Hepatocyte (in vitro differentiated cells): ENCODE measurements at places on chromosomes 6 and 20.
A peak's percentile ranks its signal among the peaks of the same experiment; 100 is the strongest.

- DNase-seq = peak; percentile 55
Measured at GRCh38 chr6:7106215-7106751, 1.5 kb upstream of the RREB1 start.

DNA sequence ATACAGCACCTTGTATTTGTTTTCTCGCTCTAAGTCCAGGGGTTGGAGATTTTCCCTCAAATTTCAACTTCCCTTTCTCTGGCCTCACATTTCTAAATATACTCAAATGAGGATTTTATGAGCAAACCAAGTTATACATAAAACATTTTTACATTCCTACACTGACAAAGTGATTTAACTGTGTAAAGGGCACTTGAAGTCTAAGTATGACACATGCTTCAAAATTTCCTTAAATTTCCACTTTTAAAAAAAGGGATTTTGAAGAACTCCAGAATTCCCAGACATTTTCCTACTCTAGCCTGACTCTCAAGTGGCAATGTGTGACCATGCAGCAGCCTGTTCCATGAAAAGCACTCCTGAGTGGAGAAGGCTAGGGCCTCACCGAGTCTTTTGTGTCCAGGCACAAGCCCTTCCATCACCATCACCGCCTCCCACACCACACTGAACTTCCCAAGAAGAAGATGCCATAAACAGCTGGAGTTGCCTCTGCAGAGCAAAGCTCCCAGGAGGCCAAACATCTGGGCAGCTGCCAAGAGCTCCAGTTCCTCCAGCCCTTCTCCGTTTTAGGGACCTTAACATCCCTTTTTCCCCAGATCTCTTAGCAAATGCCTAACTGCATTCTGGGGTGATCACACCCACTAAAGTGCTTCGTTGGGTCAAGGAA is 68.9 kb downstream of the NCR2 start:
- DNase-seq = peak; percentile 23

DNA sequence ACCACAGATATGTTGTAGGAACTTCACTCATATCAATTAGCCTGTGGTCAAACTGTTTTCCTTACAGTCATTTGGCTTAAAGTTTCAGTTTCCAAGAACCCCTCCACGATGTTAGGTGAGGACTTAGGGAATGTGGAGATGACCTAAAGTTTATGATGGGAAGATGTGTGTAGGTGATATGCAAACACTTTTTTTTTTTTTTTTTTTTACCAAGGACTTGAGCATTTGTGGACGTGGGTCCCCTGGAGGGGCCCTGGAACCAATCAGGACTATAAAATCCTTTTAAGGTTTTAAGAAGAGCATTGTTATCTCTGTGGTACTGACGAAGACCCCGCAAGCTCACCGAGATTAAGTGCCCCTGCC is 478 bp upstream of the MTHFD1L start:
- DNase-seq = no peak

DNA sequence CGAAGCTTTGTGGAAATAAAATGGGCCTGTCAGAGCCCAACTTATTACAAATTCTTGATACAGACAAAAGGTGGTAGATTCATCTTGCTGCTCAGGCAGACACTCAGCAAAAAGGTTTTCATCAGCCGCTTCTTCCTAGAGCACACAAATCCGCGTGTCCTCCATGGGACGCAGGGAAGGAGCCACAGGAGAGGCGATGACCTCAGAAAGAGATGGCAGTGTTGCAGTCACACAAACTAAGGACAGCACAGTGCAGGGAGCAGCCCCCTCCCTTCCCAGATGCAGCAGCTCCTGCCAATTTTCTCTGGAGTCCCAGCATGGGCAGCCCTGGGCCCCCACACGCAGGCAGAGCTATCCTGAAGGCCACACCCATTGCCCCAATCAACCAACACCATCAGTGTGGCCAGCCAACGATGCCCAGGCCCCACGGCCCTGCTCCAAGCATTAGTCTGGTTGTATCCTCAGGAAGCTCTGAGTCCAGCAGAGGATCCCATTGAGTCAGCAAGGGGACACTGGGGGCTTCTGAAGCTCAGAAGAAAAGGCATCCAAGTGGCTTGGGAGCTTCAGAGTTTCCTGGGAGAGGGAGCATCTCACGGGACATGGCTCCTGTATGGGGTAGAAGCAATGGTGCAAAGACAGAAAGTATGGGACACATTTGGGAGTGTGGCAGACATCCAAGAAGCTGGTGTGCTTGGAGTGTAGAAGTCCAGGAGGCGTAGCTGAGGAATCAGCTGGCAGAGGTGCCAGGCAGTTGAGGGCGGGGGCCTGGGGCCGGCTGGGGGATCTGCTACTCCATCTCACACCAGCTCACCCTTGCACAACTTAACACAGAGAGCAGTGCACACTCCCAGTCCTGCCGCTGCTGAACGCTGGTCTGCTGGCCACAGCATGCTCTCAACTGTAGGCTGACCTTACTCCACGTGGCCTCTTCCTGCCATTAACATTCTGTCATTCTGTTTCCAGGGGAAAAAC is 142.1 kb upstream of the CST7 start:
- no peak for DNase-seq

GRCh38 chr20:44218446-44218845 is 7.9 kb upstream of the OSER1 start:
- no peak for DNase-seq

DNA sequence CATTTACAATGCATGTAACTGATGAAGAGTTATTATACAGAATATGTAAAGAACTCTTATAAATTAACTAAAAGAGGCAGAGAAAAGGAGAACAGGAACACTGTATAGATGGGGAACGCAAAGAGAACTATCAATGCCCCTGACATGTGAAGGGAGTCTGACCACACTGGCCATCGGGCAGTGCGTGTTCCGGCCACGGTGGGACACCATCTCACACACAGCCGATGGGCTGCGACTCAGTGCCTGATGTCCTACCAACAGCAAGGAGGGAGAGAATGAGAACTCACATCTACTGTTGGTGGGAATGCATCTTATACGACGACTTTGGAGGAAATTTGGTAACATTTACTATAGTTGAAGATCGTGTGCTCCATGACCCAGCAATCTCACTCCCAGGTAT is 15.5 kb upstream of the RAMACL start:
- DNase-seq = no peak

DNA sequence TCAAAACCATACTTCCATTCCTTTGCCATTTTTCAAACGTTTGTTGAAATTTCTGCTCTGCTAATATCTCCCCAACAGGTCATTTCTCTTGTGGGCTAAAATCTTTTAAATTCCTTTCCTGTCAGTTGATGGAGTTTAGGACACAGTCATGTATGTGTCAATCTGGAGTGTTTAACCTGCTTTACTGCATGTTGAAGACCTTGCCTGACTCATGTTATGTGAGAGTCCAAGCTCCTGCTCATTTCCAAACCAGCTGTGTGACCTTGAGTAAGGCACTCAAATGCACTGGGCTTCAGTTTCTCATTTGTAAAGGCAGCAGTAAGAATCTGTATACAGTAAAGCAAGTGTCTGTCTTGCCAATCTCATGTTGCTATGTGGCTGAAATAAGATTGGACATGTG is 171.9 kb upstream of the SPACA1 start:
- no peak for DNase-seq

- no peak for DNase-seq
Measured at GRCh38 chr6:144566868-144567615, 281.9 kb downstream of the UTRN start.

DNA sequence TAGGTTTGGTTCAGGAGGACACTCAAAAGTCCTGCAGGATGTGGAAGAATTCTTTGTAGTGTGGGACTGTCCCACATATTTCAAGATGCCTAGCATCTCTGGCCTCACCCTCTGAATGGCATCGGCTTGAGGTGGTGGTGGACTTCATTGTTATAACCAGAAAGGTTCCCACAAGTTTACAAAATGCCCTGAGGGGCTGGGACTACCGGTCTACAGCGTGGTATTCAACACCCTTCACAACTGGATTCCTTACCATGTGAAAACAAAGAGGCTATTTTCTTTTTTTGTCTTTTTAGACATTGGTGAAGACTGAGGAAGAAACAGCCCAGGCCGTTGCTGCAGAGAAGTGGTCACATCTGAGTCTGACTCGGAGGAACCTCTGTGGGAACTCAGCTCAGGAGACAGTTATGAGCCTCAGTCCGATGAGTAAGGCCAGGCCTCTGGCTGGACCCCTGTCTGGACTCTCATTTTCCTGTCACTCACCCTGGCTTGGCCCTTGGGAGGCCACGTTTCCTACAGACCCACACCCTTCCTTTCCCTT is 15.2 kb downstream of the PGBD1 start:
- DNase-seq = no peak

GRCh38 chr6:93238632-93239031 is 180.7 kb downstream of the EPHA7 start:
- DNase-seq = no peak

DNA sequence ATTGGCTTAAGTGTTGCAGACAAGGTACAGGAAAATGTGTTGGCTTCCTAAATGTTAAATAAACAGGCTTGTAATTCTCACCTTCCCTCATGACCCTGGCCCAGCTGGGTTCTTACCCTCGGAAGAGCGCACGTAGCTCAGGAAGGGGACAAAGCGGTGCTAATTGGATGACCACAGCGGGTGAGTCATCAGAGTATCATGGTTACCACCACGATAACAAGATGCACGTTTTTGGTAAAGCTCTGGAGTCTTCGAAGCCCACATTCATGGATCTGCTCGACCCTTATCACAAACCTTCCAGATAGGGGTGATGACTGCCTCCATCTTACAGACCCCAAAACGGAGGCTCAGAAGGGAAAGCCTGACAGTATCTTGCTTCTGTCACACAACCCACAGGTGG is 32.8 kb downstream of the APCDD1L start:
- no peak for DNase-seq

- no peak for DNase-seq
Measured at GRCh38 chr6:117275711-117276110, 10.4 kb downstream of the VGLL2 start.

DNA sequence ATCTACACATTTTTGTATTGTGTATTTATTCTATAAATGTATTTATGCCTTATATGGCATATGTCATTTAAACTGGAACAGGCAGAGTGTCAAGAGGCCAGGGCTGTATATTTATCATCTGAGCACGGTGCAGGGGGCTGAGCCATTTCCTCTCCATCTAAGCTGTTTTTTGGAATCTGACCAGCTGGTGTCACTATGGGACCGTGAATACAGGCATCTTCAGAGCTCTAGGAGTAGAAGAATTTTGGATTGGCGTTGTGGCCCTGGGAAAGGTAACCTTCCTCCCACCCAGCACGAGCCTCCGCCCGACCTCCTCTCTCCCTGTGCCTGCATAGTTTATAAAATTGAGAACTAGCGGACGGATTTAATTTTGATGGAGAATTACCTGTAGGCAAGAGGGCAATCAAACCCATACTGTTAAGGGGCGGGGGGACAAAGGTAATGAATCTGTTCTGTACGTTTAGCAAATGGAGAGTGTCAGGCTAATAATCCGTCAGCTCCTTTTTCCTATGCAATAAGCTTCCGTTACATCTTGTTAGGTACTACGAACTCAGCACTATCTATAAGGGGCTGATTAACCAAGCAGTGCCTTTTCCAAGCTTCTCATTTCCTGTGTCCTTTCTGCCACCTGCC is 29.0 kb upstream of the EEF1E1 start:
- peak; percentile 78 for DNase-seq

DNA sequence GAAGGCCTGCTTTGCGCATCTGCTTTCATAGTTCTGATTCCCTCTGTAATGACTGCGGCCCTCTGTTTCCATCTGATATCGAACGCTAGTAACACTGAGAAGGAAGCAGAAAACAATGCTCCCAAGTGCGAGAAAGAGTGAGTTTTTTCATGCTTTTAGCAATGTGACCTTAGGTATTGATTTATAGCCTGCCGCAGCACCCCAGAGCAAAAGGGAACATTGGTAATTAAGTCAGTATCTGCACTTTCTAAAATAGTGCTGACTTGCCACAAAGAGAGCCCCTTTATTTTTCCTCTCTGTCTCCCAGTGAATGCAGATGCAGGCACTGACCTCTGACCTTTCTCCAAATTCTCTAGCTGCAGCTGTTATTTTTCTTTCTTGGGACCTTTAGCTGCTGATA is 129.8 kb downstream of the HDGFL1 start:
- DNase-seq = no peak

GRCh38 chr6:24902782-24903181 is 33.0 kb downstream of the RIPOR2 start:
- no peak for DNase-seq

- DNase-seq = no peak
Measured at GRCh38 chr6:44302856-44303255, 10.3 kb downstream of the AARS2 start.

DNA sequence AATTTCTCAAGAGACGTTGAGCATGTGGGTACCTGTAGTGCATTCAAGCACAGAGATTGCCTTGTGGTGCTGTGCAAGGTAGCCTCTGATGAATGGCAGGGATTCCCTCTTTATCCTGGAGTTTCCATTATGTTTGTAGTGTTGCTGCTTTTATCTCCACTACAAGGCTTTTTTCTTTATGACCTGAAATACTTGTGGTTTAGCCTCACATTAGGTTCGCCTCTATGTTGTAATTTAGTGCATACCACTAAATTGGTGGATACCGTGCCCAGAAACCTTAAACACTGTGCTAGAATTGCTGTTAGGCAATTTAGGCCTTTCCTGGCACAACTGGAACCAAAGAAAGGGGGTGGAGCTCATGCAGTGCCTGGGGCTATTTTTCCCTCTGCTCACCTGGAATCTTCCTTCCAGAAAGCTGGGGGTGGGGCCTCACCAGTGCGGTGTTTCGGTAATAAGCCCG is 76.8 kb downstream of the NCOA7 start:
- peak; percentile 25 for DNase-seq

DNA sequence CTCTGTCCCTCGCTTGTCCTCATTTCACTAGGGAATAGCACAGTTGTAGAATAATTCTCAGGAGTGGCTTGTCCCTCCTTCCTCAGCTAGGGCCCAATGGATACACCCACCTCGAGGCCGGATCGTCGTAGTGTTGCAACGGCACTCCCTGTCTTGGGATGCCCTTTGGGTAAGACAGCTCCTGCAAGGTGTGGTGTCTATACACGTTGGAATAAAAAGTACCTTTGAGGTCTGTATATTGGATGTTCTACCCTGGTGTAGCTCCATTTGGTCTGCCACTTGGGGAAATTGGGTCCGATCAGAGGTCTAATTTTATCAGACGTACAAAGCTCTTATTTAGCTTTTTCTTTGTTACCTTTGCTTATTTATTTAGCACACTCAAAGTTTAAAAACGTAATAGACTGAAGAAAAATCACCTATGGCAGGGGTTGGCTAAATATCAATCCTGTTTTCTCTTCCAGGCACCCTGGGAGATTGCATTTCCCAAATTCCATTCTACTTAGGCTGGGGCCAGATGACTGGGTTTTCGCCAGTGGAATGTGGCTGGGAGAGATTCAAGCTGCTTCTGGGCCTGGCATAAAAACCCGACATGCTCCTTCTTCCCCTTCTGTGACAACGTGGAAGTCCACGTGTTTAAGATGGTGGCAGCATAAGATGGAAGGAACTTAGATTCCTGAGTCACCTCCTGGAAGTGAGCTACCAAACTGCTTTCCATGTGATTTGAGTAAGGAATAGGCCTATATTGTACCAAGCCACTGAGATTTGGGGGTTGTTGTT is 82.3 kb upstream of the CD83 start:
- DNase-seq = peak; percentile 17

GRCh38 chr20:56653211-56653610 is 24.1 kb downstream of the TFAP2C start:
- DNase-seq = no peak

GRCh38 chr6:8195714-8196102 is 93.4 kb upstream of the EEF1E1 start:
- DNase-seq = no peak
